ENCODE measurements at places on chromosomes 1 and 21.

DNA sequence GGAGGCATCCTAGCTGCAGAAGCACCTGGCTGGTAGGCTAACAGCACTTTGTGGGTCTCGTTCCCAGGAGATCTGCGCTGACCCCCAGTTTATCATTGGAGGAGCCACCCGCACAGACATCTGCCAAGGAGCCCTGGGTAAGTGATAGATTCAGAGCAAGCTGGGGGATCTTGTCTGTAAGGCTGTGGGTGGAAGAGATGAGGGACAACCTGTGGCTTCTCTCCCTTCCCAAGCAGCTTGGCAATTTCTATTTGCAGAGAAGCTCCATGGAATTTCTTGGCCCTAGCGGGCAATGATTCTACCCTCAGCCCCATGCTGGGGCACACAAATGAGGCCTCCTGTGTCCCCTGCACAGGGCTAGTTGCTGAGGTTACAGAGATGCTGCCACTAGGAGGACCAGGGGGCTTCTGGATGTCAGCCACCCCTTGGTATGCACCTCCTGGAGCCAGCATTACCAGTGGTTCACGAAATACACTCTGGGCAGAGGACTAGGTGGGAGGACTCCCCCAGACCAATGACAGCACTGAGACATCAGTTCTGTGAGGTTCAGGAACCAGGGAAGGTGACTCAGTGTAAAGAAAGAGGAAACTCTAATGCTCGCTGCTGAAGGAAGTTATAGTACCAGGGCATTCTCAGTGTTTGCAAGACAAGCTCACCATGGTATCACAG lies 5.5 kb downstream of the CAPN2 start:
- DNase-seq = peak; percentile 46

- DNase-seq = no peak
Observed at GRCh38 chr1:219041818-219042217, 131.9 kb upstream of the LYPLAL1 start.

DNA sequence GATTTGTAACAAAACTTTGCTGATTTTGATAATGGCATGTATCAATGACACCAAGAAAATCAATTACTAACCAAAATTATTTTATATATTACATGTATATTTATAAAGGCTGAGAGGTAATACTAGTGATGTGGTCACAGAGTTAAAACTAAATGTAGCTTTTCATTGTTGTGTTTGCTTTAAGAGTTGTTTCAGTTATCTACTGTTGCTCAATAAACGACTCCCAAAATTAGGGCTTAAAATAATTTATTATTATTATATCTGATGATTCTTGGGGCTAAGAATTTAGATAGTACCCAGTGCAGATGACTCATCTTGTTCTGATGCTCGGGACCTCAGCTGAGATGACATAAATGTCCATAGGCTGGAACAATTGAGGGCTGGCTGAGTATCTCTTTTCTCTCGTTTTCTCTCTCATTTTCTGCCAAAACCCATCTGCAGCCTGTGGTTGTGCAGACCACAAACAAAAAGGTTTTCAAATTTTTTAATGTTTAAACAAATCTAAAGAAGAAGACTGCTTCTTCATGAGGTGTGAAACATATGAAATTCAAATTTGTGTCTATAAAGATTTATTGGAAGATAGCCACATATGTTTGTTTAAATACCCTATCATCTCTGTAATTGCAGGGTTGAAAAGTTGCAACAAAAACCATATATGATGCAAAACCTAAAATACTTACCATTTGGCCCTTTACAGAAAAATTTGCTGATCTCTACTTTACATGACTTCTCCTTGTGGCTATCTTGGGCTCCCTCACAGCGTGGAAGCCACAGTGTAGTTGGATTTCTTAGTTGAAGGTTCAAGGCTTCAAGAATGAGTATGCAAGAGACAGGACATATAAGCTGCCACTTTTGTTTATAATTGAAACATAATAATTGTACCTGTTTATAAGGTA lies 14.8 kb upstream of the PTPRC start:
- DNase-seq = peak; percentile 46

- DNase-seq = no peak
Observed at GRCh38 chr21:34130716-34130985, 57.3 kb downstream of the MRPS6 start.

- DNase-seq = no peak
Observed at GRCh38 chr1:70666381-70667140, 255.5 kb downstream of the CTH start.

DNA sequence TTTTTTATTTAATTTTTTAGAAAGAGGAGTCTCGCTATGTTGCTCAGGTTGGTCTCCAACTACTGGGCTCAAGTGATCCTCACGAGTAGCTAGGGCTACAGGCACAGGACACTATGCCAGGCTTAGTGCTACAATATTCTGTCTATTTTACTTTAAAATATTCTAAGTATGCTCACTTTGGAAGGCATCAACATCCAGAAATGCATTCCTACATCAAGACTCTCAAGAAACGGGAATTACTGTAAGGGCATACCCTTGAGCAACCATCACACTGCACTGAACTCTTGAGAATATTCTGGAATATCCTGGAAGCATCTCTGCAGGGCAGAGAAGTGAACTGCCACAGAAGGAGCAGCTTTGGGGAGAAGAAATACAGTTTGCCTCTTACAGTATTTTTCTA lies 565 bp upstream of the DMRTB1 start:
- DNase-seq = no peak

- DNase-seq = no peak
Observed at GRCh38 chr1:115412286-115412685, 74.2 kb upstream of the NGF start.

DNA sequence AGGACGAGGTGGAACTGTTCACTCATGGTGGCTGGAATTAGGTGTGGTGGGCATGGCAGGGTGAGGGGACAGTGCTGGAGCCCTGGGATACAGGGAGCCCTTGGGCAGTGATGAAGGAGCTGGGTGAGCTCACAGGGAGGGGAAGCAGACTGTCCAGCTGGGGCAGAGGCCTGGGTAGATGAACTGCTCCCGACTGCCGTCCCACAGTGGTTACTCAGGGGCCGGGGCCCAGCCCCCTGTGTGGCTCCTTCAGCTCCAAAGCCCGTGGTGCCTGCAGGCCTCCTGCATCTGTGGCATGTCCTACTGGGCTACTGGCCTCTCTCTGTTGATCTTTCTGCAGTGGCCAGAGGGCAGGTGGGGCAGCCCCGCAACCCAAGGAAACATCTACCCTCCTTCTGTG lies 661.1 kb downstream of the NPHP4 start:
- DNase-seq = no peak

GRCh38 chr1:44664730-44665370 lies 9.4 kb downstream of the TMEM53 start:
- peak; percentile 68 for DNase-seq

- DNase-seq = no peak
Observed at GRCh38 chr1:160640359-160641123, 6.3 kb downstream of the SLAMF1 start.

GRCh38 chr1:11062965-11063401 lies 3.2 kb upstream of the SRM start:
- peak; percentile 72 for DNase-seq

GRCh38 chr1:201356236-201356635 lies 21.2 kb downstream of the TNNT2 start:
- no peak for DNase-seq

GRCh38 chr1:119655154-119655553 lies 7.1 kb upstream of the ZNF697 start:
- DNase-seq = no peak

GRCh38 chr1:32014948-32015273 lies 1.2 kb downstream of the KHDRBS1 start:
- no peak for DNase-seq

DNA sequence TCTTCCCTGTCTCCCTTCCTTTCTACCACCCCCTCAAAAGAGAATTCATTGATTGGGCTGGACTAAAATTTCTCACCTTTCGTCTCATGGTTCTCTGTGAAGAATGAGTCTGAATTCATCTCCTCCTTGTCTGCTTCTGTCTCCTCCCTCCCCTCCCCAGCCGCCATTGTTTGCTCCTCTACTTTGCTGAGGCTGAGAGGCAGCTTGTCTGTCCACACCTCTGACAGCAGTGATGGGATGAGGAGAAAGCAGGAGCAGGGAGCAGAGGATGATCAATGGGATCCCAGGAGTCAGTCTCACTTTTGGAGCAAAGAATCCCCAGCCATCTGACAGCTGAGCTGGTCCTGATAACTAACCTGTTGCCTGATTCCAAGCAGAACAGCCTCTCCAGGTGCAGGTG lies 2.5 kb downstream of the ILDR2 start:
- no peak for DNase-seq

DNA sequence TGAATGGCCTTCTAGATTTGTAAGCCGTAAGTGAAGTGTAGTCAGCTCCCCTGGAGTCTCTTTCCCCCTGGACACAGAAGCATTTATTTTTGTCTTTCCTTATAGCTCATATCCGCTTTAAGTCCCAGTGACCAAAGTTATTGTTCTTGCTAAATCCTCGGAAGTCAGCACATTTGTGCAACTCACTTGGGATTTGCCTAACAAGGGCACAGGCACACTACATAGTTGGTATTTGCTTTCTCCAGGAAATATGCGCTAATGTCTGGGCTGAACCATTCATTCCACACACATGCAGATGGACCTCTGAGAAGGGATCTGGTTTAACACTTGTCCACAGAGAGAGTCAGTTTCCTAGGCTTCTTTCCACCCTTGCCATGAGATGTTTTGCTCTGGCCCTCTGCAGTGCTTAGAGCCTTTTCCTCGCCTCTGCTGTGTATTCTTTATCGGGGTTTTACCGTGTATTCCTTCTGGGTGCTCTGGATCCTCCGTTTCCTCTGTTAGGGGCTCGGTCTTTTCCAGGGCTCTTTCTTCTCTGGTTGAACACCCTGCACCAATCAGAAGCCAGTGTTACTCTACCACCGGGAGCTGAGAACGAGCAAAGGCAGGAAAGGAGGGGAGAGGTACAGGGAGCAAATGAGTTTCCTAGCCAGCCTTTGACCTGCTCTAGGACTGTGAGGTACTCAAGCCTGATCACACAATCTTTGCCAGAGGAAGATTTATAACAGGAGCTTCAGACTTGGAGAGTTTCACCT lies 72.4 kb downstream of the ABCA4 start:
- DNase-seq = no peak

- no peak for DNase-seq
Observed at GRCh38 chr1:24786191-24786590, 40.9 kb downstream of the CLIC4 start.
